ENCODE measurements at places on chromosomes 3 and 15. TPM values are rescaled to one million over a fixed set of nuclear protein-coding genes. Genes with fewer than 3 reads are reported as not detected.

DNA sequence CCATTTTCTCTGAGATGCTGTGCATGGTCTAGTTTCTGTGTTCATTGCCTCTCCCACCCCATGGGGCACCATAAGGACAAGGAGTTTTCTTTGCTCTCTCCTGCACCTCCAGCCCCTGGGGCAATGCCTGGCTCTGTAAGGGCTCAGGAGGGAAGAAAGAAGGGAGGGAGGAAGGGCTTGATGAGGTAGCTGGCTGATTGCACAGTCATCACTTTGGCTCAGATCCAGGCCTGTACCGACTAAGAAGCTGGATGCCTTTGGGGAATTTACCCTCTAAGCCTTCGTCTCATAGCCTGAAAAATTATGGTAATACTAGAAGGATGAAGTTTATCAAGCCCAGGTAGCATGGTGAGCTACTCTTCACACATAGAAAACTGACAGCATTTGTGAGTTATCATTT lies 382.9 kb downstream of the GABRG3 start:
- DNase-seq, result peak; percentile 66

DNA sequence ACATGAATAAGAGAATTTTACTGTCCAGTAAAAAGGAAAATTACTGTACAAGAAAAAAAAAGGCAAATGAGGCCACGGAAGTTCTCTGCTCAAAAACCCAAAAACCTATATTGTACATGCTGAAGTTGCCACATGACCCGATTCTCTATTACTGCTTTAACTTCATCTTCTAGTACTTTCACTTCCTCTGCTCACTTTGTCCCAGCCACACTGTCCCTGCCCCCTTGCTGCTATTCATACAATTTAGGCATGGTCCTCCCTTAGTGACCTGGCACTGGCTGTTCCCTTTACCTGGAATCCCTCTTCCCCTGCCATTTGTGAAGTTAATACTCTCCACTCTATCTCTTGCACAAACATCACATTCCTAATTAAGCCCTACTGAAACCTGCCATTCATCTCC lies 457.4 kb downstream of the MAGI1 start:
- no peak for DNase-seq

DNA sequence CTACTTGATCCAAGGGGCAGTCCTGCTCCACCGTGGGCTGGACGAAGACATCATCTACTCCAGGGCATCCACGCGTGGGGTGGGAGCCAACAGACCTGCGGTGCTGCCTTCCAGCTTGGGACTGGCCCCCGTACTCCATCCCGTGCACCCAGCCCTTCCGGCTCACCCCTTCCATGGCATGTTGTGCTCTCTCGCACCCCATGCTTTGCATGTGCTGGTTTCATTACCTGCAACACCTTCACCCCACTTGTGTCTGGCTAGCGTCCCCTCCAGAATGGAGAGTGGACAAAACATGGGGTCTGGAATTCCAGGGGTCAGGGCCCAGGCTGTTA lies 30.2 kb downstream of the SEMA7A start:
- DNase-seq, result no peak

DNA sequence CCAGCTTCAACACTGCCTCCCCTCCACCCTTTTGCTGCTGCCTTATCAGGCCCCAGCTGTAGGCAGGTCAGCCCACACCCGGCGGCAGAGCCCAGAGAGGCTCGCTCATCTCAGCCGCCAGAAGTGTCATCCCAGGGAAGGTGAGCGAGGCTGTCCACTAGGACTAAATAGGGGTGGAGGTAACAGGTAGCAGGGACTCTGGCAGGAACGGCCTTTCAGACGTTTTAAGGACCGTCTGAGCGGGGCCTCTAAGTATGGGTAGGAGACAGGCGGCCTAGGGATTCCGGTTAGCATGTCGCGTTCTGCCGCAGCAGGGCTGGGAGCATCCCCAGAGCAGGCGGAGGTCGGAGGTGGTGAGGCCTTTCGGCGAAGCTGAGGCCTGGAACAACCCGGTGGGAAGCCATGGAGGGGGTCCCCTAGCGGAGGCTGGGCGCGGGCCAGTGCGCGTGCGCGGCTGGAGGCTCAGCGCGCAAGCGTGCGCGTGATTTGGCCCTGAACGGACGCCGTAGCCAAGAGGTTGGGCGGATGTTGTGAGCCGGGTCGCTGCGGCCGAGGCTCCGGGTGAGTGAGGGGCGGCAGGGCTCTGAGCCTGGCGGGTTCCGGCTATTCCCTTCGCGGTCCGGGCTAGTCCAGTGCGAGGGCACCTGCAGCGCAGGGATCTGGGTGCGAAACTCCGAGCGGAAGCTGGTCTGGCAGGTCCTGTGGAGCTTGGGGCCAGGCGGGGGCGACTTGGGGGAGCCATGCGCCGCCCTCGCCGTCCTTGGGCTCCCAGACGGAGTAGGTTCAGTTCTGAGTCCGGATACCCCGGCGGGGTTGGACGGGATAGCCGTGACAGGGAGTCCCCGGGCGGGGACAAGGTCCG lies at the start of the genes MST1 and RNF123:
Gene MST1 (minus strand): TSS at position 429 of the 862 bp plus-strand sequence. CDS start 783 bp downstream, outside the sequence.
Gene RNF123 (plus strand): TSS at position 512 of the 862 bp plus-strand sequence. CDS start 1,609 bp downstream, outside the sequence.
- peak; percentile 87 for DNase-seq

DNA sequence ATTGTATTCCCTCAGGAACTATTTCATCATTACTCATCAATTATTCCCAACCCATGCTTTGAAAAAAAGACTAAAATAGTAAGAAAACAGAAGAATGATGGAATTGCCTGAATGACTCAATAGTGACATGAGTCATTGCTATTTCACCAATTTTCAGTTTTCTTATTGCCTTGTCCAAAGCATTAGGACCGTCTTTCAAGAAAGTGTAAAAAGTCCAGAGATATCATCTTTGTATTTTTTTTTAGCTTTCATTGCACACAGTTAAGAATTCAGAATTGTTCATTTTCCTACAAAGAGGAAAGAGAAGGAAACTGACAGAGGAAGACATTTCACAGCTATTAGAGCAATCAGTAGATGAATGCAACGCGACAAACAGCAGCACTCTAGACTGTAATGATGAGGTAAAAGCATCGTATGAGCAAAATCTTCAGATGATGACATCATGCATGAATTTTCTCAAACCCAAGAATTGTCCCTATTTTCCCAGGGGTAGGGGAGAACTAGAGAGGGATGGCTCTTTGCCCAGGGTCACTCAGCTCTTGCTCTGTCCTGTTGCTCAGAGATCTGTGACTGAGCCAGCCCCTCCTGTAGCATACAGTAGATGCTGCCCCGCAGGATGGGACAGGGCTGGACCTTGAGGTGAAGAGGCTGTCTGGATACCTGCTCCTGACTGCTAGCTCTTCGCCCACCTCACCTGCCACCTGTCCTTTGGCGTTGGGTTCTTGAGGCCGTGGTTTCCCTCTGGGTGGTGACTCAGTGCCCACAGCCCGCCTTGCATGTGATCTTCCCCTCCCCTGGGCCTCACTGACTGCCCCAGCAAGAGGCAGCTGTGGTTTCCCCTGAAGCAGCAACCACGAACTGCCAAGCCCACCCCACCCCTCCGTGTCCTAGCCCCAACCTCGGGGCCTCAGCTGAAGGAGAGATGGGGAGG lies 84.8 kb downstream of the PPCDC start:
- DNase-seq, result peak; percentile 93

- no peak for DNase-seq
Measured at GRCh38 chr3:141388395-141388794, 20.1 kb downstream of the ZBTB38 start.

DNA sequence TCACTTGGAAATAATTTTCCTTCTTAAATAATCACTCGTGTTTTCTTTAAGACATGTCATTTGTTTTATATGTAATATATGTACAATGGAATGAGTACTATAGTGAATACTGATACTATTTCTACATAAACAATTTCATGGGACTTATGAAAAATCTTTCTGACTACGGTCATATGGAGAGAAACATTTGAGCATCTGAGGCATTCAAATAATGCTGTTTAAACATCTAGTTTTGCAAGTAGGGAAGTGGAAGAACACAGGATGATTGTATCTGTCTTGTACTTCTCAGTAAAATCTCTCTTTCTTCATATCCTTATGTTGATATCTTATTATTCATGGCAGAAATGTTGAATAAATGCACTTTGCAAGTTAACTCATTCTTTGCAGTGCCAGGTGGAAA lies 599.5 kb upstream of the KCNMB2 start:
- no peak for DNase-seq

DNA sequence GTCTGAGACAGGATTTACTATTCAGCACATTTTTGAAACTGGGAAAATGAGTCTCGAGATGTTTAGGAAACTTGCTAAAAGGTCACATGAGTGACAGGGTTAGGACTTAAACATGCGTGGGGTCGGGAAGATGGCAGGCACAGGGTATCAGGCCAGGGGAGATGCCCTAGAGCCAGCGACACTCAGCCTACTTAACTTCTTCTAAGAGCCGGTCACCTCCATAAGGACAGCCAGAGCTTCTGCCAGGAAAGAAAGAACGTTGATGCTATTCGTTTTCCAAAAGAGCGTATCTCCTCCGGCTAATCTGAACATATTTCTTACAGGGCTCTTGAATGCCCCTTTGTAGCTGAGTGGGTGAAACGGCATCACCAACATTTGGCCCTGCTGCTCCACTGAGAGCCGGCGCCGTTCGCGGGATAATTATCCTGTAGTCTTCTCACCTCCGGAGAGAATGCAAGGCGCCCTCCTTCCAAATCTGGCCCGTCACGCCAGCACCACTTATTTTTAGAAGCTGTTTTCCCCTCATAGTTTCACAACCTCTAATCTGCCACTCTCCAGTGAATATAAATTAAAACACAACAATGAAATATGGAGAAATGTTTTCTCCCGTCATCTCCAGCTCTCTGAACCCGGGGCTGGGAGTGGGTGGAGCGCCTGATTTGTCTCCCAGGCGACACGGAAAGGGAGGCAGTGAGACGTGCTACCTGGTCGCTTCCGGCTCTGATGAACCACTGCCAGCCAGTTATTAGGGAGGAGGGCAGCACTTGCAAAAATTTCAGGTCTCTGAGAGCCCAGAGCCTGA lies 58.5 kb downstream of the LIPC start:
- no peak for DNase-seq

GRCh38 chr15:78750566-78750965 lies 60.7 kb downstream of the ADAMTS7 start:
- DNase-seq, result no peak

- DNase-seq, result no peak
Measured at GRCh38 chr3:145522179-145522578, 638.8 kb downstream of the PLOD2 start.

GRCh38 chr15:89533861-89534544 lies 37.6 kb upstream of the RHCG start:
- DNase-seq, result peak; percentile 11

- peak; percentile 66 for DNase-seq
Measured at GRCh38 chr3:168878655-168879054, 782.9 kb upstream of the GOLIM4 start.

- peak; percentile 51 for DNase-seq
Measured at GRCh38 chr3:3998140-3998922, 199.1 kb downstream of the LRRN1 start.

DNA sequence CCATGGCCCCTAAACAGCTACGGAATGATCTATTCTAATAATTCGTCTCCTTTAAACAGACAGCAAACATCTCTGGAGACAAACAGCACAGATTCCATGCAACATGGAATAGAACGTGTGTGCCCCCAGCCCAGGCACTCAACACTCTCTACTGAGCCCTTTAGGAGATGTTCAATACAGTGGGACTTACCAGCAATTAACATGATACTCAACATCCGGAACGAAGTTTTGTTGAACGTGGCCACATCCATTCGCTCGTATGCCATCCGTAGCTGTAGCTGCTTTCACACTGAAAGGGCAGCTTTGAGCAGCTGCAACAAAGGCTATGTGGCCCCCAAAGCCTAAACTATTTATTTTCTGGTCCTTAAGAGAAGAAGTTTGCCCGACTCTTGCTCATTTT lies 3.5 kb downstream of the ADAMTS17 start:
- DNase-seq, result no peak

DNA sequence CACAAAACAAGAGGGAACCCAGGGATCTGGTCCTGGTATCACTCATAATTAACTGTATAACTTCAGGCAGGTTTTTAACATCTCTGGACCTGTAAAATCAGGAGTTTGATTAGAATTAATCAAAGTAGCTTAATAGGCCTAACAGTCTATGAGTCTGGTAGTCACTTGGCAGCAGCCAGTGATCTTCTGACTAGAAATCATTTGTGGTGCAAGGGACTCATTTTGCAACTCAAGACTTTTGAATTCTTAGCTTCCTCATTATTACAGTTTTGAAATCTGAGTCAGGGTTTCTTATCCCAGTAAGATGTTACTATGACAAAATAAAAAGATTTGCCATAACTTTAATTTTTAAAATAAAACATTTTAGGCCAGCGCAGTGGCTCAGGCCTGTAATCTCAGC lies 70.8 kb downstream of the TMCC1 start:
- DNase-seq, result no peak

- DNase-seq, result no peak
Measured at GRCh38 chr3:114590309-114591047, 296.6 kb downstream of the TIGIT start.

DNA sequence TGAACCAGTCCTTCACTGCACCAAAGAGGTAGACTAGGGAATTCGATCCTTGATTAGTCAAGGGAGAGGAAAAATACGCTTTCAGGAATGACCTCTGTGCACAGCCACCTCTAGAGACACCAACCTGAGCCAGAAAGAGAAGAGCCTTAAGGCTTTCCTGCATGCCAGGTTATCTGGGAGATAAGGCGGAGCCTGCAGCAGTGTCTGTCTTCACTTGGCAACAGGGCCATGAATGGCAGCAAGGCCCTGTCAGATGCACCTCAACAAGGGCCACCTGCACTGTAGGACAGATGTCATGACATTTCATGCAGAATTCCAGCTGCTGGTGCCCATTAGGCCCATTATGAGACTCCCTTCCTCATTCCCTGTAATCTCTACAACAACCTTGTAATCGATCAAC lies 88.1 kb downstream of the MEX3B start:
- DNase-seq, result no peak

GRCh38 chr15:68503213-68503612 lies 71.2 kb upstream of the ITGA11 start:
- DNase-seq, result no peak

DNA sequence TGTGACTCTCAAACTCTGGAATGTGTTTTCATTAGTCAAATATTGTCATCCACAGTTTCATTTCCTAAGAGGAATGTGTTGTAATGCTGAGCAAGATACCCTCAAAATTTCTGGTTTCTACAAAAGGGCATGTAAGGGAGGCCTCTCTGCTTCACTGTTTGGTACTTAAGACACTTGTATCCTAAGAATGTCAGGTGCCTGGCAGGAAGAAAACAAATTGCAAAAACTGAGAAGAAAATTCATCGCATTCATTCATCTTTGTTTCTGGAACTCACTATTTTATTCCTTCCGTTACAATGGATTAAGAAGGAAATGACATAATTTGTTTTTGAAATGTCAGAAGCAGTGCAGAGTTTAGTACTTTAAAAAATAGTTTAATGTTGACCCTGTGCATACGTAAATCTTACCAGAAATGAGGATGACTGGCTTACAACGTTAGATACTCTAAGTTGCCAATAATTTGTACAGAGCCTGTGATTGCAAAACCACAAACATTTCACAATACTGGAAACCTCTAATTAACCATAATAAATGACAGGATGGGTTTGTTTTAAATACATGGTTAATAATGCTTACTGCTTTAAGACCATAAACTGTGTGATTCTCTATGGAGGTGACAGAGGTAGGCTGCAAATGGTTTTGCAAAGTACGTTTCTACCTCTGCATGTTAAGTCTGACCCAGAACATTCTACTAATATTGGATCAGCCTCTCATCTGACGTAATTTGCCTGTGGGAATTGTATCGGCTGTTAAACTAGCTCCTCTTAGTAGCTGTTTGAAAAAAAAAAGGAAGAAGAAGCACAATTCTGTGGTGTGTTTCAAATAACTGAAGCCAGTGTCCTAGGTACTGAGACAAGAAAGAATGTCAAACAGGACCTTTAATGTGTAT lies 477.8 kb downstream of the RBMS3 start:
- peak; percentile 69 for DNase-seq

TEX9 gene
- total RNA-seq, result 1.2 TPM

MRAS gene
- total RNA-seq, result 3.1 TPM

SGO1 gene
- 18.2 TPM for total RNA-seq

PFKFB4 gene
- 27.2 TPM for total RNA-seq

GCNT3 gene
- total RNA-seq, result 0.79 TPM

ADIPOQ gene
- not detected for total RNA-seq

CNBP gene
- 701 TPM for total RNA-seq

CEP19 gene
- 2.1 TPM for total RNA-seq
